ENCODE measurements at places on chromosomes 6 and 20. TPM values are rescaled to one million over a fixed set of nuclear protein-coding genes. Genes with fewer than 3 reads are reported as not detected.

Gene MLN
- total RNA-seq, result not detected

Gene HM13
- 399 TPM for total RNA-seq

Gene EYS
- 0.07 TPM for total RNA-seq

Gene PEX3
- 20.8 TPM for total RNA-seq

Gene GRIK2
- 2.5 TPM for total RNA-seq

Gene PRSS16
- total RNA-seq, result 2.0 TPM

DNA sequence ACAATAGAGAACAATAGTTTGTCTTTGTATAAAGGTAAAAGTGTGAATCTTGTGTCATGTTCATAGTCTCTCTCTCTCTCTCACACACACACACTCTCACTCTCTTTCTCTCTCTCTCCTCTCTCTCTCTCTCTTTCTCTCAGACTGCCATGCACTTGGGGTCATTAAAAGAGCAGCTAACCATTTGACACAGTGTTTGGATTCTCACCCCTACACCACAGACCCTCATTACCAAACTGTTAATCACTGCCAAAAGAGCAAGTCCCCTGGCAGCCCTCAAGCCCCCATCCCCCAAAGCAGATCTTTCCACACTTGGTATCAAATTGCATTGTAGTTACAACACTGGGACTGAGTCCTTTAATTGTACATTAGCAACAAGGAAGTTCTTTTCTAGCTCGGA is 305.8 kb upstream of the RSPO3 start:
- H3K27ac ChIP-seq, result no peak overlapping the region
- no peaks in the 10 kb centered on the region for H3K36me3 ChIP-seq
- H3K4me3 ChIP-seq, result no peak overlapping the region
- H3K27me3 ChIP-seq, result no peaks in the 10 kb centered on the region
- DNase-seq, result peak; percentile 36

- no peaks in the 10 kb centered on the region for H3K4me1 ChIP-seq
- H3K27ac ChIP-seq, result no peak overlapping the region
- DNase-seq, result no peak
- no peaks in the 10 kb centered on the region for H3K27me3 ChIP-seq
Measured at GRCh38 chr20:52419205-52419604, 227.6 kb upstream of the ZFP64 start.

DNA sequence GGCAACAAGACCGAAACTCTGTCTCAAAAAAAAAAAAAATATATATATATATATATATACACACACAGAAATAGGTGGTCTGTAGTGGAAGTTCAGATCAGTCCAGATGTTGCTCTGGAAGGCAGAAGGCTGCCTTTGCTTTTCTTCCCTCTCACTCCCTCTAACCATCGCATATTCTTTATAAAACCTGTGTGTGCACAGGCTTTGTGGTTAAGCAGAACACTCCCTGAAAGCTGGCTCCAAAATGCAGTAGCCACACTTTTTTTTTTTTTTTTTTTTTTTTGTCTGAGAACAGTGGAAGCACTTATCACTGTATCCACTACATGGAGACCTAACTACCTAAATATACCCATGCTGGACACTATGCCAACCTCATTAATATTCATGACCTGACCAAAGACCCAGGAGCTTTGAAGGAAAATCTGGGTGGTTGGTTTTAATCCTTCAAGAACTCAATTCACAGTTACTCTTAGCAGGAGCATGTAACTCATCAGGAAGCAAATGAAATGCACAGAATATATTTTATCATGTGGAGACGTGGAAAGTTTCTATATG is 20.0 kb upstream of the GFOD1 start:
- no peaks in the 10 kb centered on the region for H3K36me3 ChIP-seq
- no peak overlapping the region for H3K4me3 ChIP-seq
- no peaks in the 10 kb centered on the region for H3K4me1 ChIP-seq
- peak; percentile 9 for DNase-seq

GRCh38 chr6:170172825-170173256 is 118.0 kb downstream of the DLL1 start:
- DNase-seq, result no peak
- no peaks in the 10 kb centered on the region for H3K4me1 ChIP-seq
- no peaks in the 10 kb centered on the region for H3K27me3 ChIP-seq
- no peak overlapping the region for H3K4me3 ChIP-seq
- no peak overlapping the region for H3K27ac ChIP-seq

DNA sequence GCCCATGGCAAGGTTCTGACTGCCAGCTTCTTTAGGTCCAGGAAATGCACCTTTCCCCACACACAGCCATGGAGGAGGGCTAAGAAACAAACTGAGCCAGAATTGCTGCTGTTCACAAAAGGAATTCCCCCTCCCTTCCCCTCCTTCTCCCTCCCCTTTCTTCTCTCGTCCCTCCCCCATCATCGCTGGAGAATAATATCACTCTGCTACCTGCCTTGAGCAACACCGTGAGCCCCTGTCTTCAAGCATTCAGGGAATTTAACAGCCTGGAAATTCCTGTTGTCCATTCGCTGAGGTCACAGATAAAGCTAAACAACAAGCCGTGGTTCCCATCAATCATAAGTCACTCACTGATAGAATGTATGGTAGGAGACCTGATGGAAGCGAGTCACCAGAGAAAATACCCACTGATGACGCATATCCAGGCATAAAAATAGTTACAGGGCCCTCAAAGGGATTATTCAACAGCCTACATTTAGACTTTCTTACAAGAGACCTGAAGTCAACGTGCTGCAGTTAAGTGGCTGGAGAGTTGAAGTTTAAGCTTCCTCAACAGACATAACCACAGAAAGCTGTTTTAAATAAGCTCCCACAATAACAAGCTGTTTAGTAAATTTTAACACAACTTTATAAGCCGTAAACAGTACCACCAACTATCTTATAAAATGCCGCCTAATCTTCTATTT is 59.7 kb downstream of the HIVEP2 start:
- no peaks in the 10 kb centered on the region for H3K36me3 ChIP-seq
- H3K4me3 ChIP-seq, result peak overlapping the region; percentile 42
- peaks cover 36% of the 10 kb centered on the region for H3K4me1 ChIP-seq
- peak overlapping the region; percentile 95 for H3K27ac ChIP-seq
- DNase-seq, result peak; percentile 100
- no peaks in the 10 kb centered on the region for H3K27me3 ChIP-seq

DNA sequence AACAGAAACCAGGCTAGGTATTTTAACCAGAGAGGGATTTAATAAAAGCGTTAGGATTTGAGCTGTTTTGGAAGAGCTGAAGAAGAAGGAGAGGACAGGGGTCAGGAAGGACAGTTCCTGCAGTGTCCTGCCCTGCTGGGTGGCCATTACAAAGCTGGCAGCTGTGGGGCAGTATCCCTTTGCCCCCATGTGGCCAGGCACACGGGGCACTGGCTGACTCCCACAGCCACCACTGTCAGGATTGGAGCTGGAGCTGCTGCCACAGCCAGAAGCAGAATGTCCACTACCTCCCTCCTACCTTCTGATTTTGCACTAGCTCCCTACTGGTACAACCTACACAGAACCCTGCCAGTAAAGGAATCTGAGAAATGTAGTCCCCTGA is 46.5 kb downstream of the SLC22A3 start:
- H3K36me3 ChIP-seq, result no peaks in the 10 kb centered on the region
- H3K4me3 ChIP-seq, result no peak overlapping the region
- H3K27me3 ChIP-seq, result no peaks in the 10 kb centered on the region
- no peak overlapping the region for H3K27ac ChIP-seq
- no peak for DNase-seq

GRCh38 chr6:14703586-14703985 is 542.3 kb upstream of the JARID2 start:
- no peaks in the 10 kb centered on the region for H3K36me3 ChIP-seq
- H3K4me3 ChIP-seq, result no peak overlapping the region

DNA sequence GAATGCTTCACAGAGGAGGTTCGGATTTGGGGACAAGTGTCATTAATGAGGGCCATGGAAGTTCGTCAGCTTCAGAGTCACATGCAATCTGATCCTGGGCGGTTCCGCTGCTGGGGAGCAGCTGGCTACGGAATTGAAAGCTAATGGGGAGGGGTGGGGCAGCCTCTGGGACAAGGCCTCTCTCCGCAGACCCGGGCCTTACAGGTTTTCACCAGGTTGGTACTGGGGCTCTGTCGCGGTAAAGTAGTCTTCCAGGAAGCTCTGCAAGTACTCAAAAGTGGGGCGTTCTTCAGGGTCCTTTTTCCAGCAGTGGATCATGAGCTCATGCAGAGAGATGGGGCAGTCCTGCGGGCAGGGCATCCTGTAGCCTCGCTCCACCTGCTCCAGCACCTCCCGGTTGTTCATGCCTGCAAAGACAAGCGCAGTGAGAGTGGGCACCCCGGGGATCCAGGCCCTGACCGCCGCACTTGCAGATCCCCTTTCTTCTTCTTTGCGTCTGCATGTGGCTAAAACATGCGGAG is 55.9 kb upstream of the TRAF3IP2 start:
- DNase-seq, result no peak
- H3K4me1 ChIP-seq, result peaks cover 26% of the 10 kb centered on the region
- peaks cover 3% of the 10 kb centered on the region for H3K36me3 ChIP-seq
- H3K27ac ChIP-seq, result no peak overlapping the region
- no peak overlapping the region for H3K4me3 ChIP-seq
- H3K27me3 ChIP-seq, result no peaks in the 10 kb centered on the region

DNA sequence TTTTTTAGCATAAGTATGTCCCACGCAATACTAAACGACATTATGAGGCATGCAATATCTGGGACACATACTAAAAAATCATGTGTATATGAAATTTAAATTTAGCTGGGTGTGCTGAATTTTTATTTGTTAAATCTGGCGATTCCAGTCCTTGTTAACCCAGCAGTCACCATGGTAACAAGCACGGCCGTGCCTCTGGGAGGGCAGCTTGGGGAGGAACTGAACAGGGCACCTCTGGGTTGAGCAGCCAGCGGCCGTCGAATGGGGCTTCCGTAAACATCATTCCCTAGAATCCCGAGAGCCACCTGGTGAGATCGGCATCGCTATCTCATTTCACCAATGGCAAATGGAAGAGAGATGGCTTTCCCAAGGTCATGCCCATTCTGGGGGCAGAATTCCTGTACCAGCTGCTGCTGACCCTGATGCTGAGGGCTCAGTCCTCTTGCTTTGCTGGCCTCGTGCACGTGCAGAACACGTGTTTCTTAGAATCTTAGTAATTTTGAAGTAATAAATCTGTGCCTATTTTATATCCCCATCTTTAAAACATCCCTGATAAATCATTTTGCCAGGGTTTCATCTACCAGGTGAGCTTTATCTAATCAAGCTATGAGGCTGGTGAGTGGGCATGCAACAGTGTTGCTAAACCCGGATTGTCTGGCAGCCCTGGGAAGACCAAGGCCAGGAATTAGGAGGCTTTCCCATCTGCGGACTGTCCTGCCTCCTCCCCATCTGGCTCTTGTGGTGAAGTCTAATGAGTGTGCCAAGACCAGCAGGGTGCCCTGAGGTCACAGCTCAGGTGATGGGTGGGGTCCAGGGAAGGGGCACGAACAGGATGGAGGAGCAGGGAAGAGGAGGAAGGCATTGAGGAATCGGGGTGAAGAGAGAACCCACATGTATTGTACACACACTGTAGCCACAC is 85.1 kb downstream of the AGPAT4 start:
- H3K36me3 ChIP-seq, result no peaks in the 10 kb centered on the region
- no peak overlapping the region for H3K4me3 ChIP-seq
- no peak overlapping the region for H3K27ac ChIP-seq
- H3K4me1 ChIP-seq, result peaks cover 16% of the 10 kb centered on the region
- DNase-seq, result no peak

- no peak for DNase-seq
- H3K27me3 ChIP-seq, result no peaks in the 10 kb centered on the region
- H3K27ac ChIP-seq, result no peak overlapping the region
- H3K36me3 ChIP-seq, result no peaks in the 10 kb centered on the region
Measured at GRCh38 chr6:12649325-12649724, 67.2 kb upstream of the PHACTR1 start.

GRCh38 chr6:154806804-154807203 is 73.6 kb downstream of the SCAF8 start:
- H3K36me3 ChIP-seq, result peaks cover 32% of the 10 kb centered on the region
- no peak overlapping the region for H3K4me3 ChIP-seq
- no peak overlapping the region for H3K27ac ChIP-seq
- no peaks in the 10 kb centered on the region for H3K27me3 ChIP-seq
- DNase-seq, result no peak

DNA sequence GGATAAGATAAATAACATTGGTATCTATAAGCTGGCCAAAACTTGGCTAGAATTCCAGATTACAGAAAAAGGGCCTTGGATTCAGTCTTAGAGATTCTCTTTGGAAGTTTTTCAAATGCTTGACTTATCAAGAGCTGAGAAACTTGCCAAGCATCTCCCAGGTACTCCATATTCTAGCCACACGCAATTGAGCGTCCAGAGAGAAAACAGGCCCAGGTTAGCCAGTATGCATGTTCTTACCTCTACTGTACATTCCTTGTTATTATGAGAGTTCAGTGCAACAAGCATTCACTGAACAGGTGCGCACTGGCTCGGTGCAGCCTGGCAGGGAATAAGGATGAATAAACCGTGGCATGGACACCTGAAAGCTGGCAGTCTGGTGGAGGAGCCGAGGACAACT is 13.7 kb downstream of the CRNKL1 start:
- no peak for DNase-seq
- no peaks in the 10 kb centered on the region for H3K27me3 ChIP-seq
- H3K4me3 ChIP-seq, result no peak overlapping the region
- no peak overlapping the region for H3K27ac ChIP-seq

DNA sequence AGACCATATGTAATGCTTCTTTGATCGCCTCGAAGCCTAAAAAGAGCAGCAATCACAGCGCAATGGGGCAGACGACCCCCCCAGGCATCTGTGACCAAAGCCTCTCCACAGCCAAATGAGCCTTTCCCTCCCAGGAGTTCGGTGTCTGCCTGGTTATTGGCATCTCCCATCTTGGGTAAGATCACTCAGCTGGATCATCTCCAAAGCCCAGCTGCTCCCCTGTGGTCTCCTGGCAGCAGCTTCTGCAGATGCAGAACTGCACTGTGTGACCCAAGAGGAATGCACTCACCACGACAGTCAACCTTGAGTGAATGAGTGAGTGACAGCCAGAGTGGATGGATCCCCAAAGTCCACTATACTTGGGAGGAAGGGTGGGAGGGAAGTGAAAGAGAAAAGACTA is 44.8 kb upstream of the IYD start:
- no peak overlapping the region for H3K27ac ChIP-seq
- DNase-seq, result no peak
- H3K4me3 ChIP-seq, result no peak overlapping the region
- H3K36me3 ChIP-seq, result no peaks in the 10 kb centered on the region

GRCh38 chr20:24364482-24364881 is 104.9 kb upstream of the SYNDIG1 start:
- no peaks in the 10 kb centered on the region for H3K4me1 ChIP-seq
- H3K4me3 ChIP-seq, result no peak overlapping the region
- H3K27me3 ChIP-seq, result no peaks in the 10 kb centered on the region
- no peaks in the 10 kb centered on the region for H3K36me3 ChIP-seq
- no peak overlapping the region for H3K27ac ChIP-seq
- no peak for DNase-seq

Measured in astrocyte (in vitro differentiated cells and primary cell).